ENCODE measurements at places on chromosomes 6 and 20.

DNA sequence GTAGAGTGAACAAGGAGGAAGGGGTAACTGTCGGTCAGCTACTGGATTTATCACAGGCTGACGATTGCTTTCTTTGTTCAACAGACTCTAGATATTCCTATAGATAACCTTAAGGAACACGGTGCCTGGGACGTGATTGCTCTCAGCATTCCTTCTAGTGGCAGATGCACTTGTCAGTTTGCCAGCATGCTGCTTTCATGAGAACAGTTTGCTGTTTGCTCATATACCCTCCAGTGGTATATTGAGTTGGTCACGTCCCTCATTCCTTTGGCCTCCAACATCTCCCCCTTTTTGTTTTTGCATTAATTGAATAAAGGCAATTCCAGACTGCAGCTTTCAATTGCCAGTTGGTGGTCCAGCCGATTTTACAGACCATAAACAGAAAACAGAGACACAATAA is 76.8 kb upstream of the BTN3A2 start:
- DNase-seq, result no peak

GRCh38 chr6:15082708-15083107 is 163.2 kb upstream of the JARID2 start:
- no peak for DNase-seq

- no peak for DNase-seq
Measured at GRCh38 chr20:46799781-46800408, 90.4 kb downstream of the SLC2A10 start.

DNA sequence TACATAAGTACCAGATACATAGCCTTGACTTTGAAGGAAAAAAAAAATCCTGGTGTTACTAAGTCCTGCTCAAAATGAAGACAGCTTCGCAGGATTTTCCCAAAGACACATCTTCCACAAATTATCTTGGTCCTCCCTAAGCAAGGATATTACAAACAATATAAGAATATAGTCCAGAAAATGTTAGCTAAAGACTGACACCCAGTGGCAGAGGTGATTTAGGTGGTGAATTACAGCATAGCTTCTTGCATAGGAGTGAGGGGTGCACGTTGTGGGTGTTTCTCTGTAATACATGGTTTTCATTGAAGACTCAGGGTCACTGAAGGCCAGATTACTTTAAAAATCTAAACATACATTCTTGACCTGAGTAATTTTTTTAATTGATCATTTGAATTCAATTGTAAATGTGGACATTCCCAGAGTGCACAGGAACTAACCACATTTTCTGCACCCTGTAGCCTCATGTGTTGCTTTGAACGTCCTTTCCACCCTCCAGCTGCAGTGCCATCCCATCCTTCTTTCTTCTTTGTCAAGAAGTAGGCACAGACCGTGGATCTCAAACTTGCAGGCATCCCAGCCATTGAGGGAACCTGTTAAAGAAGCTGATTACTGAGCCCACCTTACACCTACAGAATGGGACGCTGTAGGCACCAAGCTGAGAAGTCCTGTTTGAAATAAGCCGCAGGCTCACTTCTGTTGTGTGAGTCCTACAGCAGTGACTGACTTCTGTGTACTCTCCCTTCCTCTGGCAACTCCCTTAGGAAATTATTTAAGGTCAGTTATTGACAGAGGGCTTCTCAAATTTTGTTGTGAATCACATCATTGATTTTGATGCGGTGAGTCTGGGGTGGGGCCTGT is 102.6 kb downstream of the PERP start:
- DNase-seq, result peak; percentile 20

- DNase-seq, result no peak
Measured at GRCh38 chr6:143959927-143960326, 48.1 kb downstream of the PLAGL1 start.

DNA sequence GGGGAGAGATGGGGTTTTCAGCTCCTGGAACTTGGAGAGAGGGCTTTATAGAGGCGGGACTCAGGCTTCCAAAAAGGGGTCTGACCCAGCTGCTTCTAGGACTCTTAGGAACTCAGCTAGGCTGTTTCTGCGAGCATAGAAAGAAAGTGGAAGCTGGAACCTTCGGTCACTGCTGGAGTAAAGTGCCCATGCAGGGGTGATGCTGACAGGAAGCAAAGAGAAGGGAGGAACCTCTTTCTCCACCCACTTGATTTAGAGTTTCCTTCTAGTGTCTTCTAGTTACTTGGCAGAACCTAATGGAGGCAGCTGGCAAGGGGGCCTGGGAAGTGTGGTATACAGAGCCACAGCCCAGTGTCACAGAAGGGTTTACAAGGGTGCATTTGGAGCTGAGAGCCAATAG is 283.6 kb downstream of the QKI start:
- DNase-seq, result no peak

GRCh38 chr6:155004576-155005372 is 9.7 kb downstream of the TIAM2 start:
- DNase-seq, result no peak

- no peak for DNase-seq
Measured at GRCh38 chr6:84836366-84836765, 72.0 kb upstream of the TBX18 start.

GRCh38 chr20:44032583-44033331 is 118.1 kb downstream of the TOX2 start:
- no peak for DNase-seq

GRCh38 chr20:51404297-51405060 is 138.0 kb downstream of the NFATC2 start:
- DNase-seq, result no peak

- peak; percentile 79 for DNase-seq
Measured at GRCh38 chr6:108737594-108738546, 110.4 kb upstream of the ARMC2 start.

DNA sequence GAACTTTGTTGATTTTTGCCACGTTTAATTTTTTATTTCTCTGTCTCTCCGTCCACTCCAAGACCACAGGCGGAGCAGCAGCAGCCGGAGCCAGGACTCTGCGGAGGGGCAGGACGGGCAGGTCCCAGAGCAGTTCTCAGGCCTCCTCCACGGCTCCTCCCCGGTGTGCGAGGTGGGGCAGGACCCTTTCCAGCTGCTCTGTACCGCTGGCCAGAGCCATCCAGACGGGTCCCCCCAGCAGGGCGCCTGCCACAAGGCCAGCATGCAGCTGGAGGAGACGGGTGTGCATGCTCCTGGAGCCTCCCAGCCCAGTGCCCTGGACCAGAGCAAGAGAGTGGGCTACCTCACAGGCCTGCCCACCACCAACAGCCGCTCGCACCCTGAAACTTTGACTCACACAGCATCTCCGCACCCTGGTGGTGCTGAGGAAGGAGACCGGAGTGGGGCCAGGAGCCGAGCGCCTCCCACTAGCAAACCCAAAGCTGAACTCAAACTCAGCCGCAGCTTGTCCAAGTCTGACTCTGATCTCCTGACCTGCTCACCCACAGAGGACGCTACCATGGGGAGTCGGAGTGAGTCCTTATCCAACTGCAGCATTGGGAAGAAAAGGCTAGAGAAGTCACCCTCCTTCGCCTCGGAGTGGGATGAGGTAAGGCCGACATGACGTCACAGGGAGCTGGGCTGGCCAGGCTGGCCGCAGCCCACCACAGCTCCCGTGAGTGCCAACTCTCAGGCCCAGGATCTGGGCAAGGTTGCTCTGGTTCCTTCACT is 123.5 kb downstream of the TCP11 start:
- DNase-seq, result no peak

Data from fibroblast of the conjunctiva (primary cell).